Osteoblast (primary cell): ENCODE measurements at places on chromosomes 7 and 10.

DNA sequence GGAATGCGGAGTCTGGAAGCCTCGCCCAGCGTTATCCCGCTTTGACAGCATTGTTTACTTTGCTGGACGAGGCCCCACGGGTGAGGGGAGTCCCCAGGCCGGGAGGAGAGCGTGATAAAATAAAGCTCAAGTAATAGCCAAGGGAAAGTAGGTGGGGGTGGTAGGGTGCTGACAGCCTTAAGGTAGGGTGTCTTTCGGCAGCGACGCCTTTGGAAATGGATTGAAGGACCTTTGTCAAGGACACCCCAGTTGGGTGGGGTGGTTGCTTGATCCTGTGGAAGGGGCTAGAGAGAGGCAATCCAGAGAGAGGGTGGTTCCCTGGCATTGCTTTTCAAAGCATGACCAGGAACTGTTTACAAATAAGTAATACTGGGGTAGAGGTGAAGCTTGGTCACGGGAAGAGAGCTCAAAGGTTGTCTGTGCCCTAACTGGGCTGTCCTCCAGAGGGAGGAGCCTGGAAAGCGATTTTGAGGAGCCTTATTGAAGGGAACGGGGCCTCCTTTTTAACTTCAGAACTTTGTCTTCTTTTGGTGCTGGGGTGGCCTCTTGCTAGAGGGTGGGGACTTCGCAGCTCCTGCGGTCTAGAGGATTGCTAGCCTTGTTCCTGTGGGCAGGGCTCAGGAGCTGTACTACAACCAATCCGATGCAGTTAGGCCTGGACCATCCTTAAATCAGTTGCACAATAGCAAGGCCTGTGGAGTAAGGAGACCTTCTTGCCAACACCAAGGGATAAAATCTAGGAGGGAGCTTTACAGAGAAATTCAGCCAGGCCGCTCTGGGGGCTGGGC is 1.3 kb downstream of the EIF4EBP2 start:
- DNase-seq: peak; percentile 97

DNA sequence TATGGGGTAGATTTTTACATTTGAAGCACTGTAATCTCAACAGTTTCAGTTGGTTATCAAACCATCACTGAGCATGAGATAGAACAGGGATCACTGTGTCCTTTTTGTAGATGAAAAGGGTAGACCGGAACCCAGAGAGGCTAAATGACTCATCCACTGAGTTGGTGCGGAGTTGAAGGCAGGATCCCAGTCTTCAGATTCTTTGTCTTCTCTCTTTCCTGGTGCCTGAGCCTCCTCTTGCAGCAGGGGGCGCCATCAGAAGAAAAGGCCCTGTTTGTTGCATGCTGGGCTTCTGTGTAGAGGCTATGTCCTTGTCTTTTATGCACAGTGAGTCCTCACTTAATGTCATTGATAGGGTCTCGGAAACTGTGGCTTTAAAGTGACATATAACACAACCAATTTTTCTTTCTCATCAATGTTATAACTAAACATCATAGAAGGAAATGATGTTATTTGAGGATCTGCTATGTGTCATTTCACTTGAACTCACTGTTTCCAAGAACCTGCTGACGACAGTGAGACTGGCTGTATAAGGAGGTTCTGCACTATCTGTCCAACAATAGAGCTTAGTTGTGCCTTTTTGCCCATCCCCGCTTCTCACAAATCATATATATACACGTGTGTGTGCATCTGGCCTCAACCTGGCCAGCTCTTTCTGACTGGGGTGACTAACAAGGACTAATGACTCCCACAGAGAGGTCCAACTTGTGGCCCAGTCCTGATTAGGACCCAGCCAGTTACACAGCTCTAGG is 14.3 kb downstream of the ZNF282 start:
- peak; percentile 95 for DNase-seq

- DNase-seq: no peak
Observed at GRCh38 chr7:46746695-46747687, 825.9 kb upstream of the IGFBP3 start.

DNA sequence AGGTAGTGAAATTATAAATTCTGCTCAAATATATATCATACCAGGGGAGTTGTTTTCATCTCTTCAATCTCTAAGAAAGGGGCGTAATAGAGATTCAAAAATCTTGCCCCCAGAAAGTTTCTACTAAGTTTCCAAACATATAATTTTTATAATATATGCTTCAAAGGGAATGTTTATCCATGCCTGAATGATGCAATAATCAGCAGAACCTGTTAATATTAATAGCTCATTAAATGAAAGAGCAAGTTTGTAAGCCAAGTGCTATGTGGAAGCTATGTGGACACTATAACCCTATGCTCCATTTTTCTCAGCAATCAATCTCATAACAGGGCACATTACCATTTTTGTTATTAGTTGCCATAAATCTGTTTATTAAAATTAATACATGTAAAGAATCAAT is 25.3 kb downstream of the VPS41 start:
- DNase-seq: no peak

DNA sequence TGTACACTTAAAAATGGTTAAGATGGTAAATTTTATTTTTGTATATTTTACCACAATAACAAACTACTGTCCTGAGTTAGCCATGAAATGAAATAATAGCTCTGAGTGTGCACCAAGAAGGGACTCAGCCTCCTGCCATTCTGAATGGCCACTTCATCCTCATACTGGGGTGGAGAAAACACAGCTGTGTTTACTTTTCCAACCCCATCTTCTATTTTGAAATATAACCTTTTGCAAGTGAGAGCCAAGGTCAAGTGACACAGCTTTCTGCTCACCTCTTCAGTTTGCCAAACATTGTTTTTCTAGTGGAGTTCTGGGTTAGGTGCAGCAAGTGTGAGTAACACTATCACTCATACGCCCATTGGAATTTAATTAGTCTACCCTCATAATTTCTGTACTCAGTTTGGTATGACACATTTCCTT is 107.4 kb upstream of the GLCCI1 start:
- DNase-seq: peak; percentile 66

DNA sequence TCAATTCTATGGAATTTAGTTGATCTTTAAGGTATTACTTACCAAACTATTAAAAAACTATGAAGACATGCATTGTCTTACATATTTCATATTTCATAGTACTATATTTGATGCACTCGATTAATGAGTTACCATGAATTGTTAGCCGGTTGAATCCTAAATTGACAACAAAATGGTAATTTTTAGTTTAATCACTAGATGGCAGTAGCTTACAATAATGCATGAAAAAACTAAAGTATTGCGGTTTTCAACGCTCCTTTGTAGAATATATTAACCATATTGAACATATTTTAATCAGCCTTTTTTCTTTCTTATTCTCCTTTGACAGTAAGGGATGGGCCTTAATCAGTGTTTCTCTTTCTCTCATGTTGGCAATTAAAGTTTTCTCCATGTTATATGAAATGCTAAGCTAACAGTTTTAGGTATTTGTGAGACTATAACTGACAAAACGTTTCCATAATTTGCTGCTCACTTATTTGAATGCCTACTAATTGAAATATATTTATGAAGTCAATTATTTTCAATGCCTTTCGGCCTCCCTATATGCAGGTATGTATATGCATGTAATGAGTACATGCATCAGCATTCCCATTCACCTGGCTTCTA is 48.5 kb upstream of the ARL4A start:
- no peak for DNase-seq

DNA sequence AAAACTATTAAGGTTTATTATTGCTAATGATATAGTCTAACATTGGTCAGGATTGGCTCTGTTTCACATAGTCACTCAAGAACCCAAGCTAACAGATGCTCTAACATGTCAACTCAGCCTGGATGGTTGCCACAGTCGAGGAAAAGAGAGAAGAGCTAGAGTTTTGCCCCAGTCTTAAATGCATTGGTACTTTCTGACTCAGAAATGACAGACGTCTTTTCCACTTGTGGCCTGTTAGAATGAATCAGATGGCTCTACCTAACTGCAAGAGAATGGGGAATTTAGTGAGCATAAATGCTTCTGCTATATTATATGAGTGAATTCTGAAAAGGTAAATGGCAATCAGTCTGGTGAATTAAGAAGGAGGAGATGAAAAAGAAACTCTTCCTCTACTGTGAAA is 13.9 kb downstream of the HECTD2 start:
- no peak for DNase-seq

GRCh38 chr7:107394831-107395230 is 75.0 kb upstream of the GPR22 start:
- peak; percentile 71 for DNase-seq

- DNase-seq: no peak
Observed at GRCh38 chr7:132430041-132430855, 146.0 kb downstream of the PLXNA4 start.

- no peak for DNase-seq
Observed at GRCh38 chr7:140333223-140333622, 65.1 kb downstream of the SLC37A3 start.

DNA sequence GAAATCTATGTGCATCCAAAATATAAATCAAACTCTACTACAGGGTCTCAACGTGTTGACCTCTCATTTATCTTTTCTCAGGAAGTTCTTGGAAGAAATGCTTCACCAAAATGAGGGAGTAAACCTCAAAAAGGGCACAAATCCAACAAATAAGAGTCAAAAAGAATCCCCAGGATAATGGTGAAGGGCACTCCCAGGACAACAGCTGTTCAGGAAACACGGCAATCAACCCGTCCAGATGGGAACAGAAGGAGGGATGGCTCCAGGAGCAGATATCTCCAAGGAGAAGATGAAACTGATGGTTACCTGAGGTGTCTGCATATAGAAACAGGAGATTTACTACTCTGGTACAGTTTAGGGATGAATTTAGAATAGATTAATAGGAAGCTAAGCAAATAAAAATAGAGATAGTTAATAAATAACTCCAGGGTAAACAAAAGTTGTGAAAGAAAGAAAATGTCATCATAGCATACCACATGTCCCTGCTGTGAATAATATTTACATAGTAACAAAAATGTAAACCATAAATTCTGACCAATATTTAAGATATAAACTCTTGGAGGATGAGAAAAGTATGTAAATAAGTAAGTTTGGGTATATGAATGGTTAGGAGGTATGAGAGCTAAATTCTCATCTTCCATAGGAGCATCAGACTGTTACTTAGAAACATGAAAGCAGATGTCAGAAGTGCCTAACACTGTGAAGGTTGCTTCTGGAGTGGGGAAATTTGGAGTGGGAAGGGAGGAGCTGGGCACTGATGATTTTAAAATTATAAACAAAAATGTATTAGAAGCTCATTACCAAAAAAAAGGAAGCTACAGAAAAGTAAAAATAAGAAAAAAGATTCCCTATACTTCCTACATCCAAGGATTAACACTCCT is 237.5 kb upstream of the HPS1 start:
- DNase-seq: no peak

DNA sequence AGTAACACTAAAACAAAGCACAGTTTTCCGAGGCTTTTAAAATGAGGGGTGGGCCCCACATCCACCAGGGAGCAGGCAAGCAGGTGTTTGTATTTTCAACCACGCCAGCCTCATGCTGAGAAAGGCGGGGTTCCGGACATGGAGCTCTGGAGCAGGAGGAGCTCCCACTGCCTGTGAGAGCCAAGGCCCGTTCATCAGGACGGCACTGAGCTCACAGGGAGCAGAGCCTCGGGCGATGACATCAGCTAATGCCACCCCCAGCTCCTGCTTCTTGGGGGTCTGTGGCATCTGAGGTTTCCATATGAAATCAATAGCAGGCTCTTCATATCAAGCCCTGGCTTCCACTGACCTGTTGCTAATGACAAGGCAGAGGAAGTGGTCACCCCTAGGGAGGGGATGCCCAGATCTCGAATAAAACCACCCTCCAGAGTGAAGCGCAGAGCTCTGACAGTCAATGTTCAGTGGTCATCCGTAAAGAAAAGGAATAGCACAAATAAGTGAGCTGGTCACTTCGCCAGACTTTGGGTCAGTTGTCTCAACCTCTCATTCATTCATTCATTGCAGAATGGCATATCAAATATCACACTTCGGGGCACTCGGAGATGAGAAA is 89.1 kb downstream of the TNS3 start:
- peak; percentile 21 for DNase-seq

DNA sequence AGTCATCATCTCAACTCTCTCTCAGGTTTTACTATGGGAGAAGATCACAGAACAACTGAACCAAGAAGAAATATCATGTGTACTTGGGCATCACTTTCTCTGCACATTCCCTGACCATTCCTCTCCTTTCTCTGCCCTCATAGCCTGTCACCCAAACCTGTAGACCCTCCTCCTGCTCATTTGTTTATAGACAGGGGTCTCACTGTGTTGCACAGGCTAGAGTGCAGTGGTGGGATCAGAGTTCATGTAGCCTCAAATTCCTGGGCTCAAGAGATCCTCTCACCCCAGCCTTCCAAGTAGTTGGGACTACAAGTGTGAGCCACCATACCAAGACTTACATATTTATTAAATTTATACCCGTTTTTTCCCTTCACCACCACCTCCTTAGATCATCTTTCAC is 260.8 kb upstream of the SLC26A5 start:
- DNase-seq: no peak

DNA sequence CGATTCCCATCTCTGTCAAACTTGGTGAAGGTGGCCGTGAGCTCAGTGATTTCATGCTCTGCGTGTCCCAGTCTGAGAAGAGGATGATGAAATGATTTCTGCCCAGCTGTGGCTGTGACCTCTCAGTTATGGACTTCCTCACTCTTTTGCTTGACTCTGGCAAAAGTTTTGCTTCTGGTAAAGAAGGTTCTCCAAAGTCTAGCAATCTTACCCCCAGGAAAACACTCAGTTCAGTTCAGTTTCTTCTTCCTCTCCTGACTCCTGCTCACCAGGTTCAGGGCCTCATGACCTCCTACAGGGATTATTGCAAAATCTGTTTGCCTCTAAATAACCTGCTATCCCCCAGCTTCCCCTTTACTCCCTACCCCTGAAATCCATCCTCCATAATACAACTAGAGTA is 4.9 kb upstream of the BLOC1S2 start:
- DNase-seq: no peak

DNA sequence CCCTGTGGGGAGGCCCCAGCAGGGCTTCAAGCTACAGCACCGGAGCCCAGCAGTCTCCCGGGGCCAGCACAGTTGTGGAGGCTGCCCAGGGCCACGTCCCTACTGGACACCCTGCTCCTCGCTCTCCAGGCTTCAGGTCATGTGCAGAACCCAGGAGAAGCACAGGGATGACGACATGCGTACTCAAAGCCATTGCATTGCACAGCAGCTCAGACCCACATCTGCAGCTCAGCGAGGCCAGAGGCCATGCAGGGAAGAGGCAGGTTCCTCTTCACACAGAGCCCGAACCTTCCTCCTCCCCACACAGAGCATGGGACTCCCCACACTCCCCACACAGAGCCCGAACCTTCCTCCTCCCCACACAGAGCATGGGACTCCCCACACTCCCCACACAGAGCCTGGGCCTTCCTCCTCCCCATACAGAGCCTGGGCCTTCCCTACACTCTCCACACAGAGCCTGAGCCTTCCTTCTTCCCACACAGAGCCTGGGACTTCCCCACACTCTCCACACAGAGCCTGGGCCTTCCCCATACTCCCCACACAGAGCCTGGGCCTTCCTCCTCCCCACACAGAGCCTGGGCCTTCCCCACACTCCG is 12.3 kb downstream of the CFAP46 start:
- DNase-seq: peak; percentile 23
